ENCODE measurements at places on chromosomes 7 and 10.

DNA sequence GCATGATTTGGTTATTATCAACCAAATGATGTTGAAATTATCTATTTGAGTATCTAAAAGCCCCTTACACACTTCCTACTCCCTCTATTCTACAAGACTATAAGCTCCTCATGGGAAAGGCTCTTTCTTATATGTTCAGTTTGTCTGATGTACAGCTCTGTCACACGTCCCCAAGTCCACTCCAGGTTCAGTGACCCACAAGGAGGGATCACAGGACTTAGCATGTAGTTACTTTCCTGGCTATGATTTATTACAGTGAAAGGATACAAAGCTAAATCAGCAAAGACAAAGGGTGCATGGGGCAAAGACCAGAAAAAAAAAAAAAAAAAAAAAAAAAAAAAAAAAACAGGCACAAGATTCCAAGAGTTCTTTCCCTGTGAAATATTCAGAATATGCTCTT lies 125.6 kb upstream of the TMEM106B start:
- no peak for DNase-seq

DNA sequence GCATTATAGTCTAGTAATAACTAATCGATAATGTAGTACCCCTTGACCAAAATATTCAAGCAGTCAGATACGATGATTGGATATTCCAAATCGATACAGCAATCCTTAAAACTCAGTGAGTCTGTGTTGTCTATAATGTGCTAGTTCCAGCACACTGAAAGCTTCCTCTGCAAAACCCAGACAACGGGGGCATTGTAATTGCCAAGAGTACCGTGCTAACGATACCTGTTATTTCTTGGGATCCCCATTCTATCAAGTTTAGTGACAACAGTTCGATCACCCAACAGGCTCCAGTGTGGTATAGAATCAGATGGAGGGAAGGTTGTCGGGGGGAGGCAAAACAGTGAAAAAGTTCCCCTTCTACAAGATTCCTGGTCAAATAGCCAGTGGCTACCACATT lies 865 bp downstream of the ZNF438 start:
- no peak for DNase-seq

GRCh38 chr7:108589199-108589598 lies 19.5 kb downstream of the DNAJB9 start:
- DNase-seq, result no peak

- DNase-seq, result no peak
These were observed 32.0 kb upstream of the CRTAC1 start for GRCh38 chr10:98062424-98062823.

GRCh38 chr7:97226541-97226940 lies 109.0 kb downstream of the SDHAF3 start:
- no peak for DNase-seq
